ENCODE measurements at places on chromosomes 5 and 9.

GRCh38 chr5:138543730-138544104 is 681 bp upstream of the ETF1 start:
- no peak for DNase-seq

- DNase-seq, result peak; percentile 51
These were observed 5.7 kb downstream of the DCAF10 start for GRCh38 chr9:37806271-37806670.

GRCh38 chr5:54194318-54194717 is 116.1 kb downstream of the ARL15 start:
- DNase-seq, result no peak

DNA sequence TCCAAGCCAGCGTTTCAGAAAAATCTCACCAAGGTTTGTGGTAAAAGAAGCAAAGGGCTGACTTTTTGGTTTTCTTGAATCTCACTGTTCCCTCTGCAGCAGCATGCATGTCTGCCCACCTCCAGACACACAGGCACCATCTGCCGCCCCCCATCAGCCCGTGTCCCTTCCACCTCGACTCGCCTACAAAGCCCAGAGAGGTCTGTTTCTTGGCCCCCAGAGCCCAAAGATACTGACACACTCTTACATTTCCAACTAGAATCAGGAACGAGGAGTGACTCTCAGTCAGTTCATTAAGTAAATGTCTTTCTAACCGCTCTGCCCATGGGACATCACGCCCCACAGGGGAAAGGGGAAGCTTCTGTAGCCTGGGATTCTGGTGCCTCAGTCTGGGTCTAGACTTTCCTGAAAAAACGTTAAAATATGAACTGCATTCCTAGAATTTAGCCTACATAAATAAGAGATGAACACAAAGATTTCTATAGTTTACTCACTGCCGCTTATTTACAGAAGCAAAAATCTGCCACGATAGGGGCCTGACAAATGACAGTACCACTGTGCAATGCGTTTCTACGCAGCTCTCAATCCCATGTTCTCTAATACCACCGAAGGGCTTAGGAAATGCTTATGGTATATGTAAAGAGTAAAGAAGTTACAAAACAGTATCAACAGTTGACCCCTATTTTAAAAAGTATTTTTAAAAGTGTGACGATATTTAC is 4.1 kb downstream of the IL4 start:
- no peak for DNase-seq

GRCh38 chr5:149999866-150000255 is 593 bp downstream of the TIGD6 start:
- DNase-seq, result no peak

DNA sequence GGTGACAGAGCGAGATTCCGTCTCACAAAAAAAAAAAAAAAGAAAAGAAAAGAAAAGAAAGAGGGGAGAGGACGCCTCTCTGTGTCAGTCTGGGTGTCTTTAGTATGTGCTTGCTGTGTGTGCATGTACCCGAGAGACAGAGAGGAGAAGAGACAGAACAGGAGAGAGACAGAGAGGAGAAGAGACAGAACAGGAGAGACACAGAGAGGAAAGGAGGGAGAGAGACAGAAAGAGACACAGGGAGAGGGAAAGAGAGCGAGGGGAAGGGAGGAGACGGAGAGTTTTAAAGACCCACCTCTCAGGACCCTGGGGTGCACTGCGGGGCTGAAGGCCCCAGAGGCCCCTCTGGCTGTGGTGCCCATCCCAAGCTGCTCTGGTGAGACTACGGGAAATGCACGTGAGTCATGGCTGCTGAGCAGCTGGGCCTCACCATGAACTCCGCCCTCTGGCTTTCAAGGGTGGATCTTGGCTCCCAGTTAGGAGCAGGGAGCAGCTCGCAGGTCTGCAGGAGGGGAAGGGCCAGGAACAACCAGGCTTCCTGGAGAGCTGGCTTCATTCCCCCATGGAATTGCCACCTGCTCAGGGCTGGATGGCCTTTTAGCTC is 7.9 kb downstream of the SLC6A3 start:
- no peak for DNase-seq

DNA sequence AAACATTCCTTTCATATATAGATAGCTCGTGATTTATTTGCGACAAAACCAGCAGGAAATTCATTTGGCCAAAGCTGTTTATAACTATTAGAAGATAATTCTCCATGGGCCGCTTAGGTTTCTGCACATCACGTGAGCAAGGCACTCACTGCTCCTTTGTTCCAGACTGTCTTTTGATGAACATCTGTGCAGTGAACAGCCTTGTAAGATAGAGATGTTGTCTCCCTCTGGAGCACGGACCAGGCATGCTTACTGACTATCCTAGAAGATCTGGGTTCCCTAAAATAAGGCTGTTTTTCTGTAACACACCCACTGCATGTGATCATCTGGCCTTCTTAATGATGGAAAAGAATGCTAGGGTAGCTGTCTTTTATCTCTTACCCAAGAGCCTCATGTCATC is 30.9 kb downstream of the YIPF5 start:
- DNase-seq, result no peak

- no peak for DNase-seq
These were observed 82.3 kb upstream of the LPAR1 start for GRCh38 chr9:111120526-111120925.

GRCh38 chr5:89071941-89072331 is 189.0 kb upstream of the MEF2C start:
- no peak for DNase-seq

GRCh38 chr9:125842242-125842641 is 95.1 kb downstream of the PBX3 start:
- no peak for DNase-seq

GRCh38 chr9:3777137-3777536 is 251.3 kb upstream of the RFX3 start:
- no peak for DNase-seq

- no peak for DNase-seq
These were observed 170.1 kb downstream of the GOLPH3 start for GRCh38 chr5:32003981-32004380.

- DNase-seq, result no peak
These were observed 1.7 kb downstream of the TLE1 start for GRCh38 chr9:81687521-81688261.

DNA sequence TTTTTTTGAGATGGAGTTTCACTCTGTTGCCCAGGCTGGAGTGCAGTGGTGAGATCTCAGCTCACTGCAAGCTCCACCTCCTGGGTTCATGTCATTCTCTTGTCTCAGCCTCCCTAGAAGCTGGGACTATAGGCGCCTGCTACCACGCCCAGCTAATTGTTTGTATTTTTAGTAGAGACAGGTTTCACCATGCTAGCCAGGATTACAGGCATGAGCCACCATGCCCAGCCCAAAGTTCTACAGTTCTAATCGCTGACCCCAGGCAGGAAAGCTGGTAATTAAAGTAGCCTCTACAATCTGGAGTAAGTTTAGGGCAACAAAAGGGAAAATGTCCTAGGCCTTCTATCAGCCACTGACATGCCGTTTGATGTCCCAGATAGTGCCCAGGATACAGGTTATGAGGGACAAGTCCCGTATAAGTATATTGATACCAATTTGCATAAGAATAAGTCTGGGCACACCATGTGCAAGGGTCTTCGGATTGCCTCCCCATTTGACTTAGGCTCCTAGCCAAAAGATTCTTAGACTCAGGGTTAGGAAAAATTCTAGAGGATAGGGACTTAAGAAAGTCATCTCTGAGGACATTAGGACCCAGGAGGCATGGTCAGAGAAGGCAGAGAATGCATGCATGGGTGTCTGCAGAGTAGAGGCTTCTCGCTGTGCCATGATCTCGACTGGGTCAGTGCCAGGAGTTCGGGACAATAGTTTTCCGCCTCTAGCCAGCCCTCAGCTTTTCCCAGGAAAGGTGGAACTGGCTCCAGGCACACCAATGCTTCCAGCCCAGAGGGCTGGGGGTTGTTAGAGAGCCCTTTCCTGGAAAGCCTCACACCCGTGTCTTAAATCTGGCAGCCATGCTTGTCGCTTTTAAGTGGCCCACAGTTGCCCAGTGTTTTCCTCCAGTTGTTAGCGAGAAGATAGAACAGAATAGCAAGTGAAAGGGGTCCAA is 1111.1 kb downstream of the TAF11L14 start:
- DNase-seq, result no peak

- DNase-seq, result no peak
These were observed 223.6 kb downstream of the COMMD10 start for GRCh38 chr5:116308391-116308790.

- DNase-seq, result no peak
These were observed 33.6 kb upstream of the IER5L start for GRCh38 chr9:129211686-129212085.

DNA sequence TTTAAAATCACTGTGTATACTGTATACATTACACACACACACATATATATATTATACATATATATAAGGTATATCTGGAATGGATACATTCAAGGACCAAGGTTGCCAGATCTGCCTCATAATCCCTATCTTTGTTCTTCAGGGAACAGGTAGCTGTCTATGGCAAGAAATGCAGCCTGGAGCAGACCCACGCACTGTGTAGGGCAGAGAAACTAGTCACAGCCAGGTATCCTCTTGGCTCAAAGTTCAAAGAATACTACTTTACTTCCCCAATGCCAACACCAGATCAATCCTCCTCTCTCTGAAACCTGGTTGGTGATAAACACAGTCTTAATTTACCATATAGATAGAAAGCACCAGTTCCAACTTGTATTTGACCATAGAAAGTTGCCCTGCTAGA is 313.6 kb downstream of the PRELID2 start:
- DNase-seq, result no peak

DNA sequence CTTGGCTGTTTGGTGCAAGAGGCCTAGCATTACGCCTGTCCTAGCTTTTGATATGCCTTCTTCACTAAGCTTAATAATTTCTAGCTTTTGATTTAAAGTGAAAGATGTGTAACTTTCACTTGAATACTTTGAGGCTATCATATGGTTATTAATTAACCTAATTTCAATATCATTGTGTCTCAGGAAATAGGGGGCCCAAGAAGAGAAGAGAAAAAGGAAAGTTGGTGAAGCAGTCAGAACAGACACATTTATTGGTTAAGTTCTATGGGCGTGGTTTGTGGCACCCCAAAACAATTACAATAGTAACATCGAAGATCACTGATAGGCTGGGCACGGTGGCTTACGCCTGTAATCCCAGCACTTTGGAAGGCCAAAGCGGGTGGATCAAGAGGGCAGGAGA is 40.9 kb upstream of the F2RL2 start:
- DNase-seq, result no peak

- DNase-seq, result no peak
These were observed 37.3 kb upstream of the FYB1 start for GRCh38 chr5:39256477-39257235.

DNA sequence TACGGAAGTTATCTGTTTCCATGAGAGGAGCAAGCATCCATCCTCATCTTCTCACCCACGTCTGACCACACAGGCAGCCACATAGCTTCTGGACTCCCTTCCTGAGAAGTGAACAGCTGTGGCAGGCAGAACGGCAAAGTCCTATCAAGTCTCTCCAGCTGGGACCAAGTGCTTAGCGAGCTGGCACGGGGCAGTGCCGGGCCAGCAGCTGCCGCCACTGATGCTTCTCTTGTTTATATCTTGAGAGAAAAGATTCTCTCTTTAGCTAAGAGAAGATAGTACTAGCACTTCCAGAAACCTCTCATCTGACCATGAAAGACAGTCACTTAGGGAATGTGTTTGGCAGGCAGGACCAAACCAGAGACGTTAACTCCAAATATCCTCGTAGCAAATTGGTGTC is 37.2 kb downstream of the PLAC8L1 start:
- DNase-seq, result peak; percentile 64

DNA sequence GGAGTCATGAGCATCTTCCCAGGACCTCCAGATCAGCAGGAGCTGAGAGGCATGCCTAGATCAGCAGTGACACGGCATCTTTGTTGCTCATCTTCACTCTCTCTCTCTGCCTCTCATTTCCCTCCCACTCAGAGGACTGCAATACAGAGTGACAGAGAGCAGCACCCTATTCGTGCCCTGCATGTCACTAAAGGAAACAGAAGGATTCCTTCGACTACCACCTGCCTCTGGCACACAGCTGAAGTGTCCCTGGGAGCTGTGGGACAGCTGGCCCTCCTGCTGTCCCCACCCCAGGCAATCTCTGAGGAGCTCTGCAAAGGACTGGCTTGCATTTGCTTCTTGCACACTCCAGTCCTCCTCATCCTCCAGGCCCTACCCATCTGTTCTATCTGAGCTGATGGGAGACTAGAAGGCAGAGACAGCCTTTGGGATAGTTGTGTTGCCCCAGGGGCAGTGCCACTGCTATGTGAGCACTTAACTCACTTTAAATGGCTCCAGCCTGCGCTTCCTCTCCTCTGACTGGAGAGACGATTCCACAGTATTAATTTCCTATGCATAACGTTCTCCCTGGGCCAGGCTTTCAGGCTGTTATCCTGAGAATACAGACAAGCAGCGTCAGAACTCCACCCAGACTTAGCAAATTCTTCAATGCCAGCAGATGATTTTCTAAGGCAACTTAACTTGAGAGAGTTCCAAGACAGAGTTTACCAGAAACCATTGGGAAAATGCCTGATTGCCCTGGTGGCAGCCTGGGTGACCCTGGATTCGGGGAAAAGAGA is 167.6 kb upstream of the MAP1B start:
- DNase-seq, result peak; percentile 98

DNA sequence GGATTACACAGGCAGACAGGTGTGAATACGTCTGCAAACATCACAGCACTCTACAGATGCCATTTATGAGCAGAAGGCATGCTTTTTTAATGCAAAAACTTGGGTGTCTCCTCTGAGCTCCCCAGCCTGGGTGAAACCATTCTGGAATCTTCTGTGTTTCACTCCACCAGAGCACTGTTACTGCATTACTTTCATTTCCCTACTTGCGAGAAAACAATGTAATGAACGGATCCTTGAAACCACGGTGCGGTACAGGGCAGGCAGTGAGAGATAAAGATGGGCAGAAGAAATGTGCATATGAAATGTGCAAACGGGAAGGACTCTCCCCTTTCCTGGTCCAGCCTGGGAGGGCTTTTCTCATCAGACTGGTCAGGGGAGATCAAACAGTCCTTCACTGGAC is 584.3 kb upstream of the KLF4 start:
- no peak for DNase-seq

- no peak for DNase-seq
These were observed 99.9 kb upstream of the PITX1 start for GRCh38 chr5:135133698-135134515.

DNA sequence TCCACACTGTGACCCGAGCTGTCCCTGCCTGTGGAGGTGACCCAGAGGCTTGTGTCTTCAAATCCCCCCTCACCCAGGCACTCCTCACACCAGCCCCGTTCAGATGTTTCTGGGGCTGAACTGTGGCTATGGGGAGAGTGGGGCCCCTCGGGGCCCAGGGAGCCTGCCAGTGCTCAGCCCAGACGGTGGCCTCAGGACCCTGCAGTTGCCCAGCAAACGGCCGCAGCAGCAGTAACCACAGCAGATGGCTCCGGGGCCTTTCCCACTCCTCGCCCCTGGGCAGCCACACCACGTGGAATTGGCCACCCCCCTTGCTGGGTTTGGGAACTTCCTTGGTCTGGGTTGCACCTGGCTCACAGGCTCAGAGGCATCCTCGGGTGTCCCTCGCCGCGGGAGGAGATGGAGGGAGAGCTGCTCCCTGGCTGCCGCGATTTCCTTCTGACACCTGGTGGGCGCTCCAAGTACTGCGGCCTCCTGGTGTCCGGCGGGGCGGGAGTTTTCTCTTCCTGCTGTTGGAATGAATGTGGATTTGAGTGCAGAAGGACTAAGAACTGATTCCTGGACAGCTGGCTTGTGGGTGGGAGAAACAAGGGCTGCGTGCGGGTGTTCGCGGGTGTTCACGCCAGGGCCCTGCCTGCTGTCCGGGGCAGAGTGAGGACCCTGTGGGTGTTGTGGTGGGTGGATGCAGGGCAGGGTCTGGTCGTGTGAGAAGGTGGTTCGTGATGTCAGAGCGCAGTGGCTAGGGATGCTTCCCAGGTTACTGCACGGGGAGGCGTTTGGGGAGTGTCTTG is 97.5 kb downstream of the COL5A1 start:
- DNase-seq, result peak; percentile 51

All from NCI-H524 treated with DMSO at 0.1 percent for 48 hours (cell line).